ENCODE measurements at places on chromosomes 1 and 21.

GRCh38 chr1:162303004-162303344 is 73.7 kb downstream of the SPATA46 start:
- DNase-seq, result no peak

DNA sequence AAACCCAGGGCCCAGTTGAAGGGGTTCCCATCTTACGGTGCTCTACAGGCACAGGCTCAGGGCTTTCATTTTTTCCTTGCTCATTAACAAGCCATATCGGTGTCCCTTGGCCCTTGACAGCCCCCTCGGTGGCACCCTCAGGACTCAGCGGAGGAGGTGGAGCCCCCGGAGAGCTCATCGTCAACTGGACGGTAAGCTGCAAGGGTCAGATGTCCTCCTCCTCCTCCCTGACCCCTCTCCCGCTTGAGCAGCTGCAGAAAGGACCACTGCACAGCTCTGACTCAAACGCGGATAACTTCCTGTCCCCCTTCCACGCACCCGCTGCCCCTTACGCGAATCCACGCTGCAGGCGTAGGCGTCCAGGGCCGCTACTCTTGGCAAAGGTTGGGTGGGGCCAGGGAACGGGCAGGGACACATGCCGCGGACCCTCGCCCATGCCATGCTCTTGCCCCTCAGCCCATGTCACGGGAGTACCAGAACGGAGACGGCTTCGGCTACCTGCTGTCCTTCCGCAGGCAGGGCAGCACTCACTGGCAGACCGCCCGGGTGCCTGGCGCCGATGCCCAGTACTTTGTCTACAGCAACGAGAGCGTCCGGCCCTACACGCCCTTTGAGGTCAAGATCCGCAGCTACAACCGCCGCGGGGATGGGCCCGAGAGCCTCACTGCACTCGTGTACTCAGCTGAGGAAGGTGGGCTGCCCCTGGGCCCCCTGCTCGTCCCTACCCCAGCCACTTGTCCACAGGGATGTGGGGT is 14.7 kb downstream of the TMEM81 start:
- DNase-seq, result no peak

DNA sequence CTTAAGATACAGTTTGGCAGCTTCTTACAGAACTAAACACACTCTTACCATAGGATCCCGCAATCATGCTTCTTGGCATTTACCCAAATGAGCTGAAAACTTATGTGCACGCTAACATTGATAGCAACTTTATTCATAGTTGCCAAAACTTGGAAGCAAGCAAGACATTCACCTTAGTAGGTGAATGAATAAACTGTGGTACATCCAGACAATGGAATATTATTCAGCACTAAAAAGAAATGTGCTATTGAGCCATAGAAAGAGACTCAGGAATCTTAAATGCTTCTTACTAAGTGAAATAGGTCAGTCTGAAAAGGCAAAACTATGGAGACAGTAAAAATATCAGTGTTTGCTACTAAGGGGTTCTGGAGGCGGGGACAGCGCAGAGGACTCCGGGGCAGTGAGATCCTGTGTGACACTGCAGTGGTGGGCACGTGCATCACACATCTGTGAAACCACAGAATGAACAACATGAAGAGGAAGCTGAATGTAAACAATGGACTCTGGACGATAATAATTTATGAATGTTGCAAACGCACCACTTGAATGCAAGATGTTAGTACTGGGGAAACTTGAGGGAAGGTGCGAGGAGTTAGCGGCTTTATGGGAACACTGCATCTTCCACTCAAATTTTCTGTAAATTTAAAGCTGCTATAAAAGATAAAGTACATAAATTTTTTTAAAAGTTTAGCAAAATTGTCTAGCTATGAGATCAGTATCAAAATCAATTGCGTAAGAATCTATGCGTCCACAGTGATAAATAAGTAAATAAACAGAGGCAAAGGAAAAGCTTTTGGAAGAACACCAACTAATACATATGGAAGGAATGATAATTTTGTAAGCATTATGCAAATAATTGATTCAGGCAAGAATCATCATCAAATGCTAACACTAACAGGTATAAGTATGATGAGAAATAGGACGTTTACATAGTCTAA is 15.4 kb upstream of the SPATC1L start:
- no peak for DNase-seq

DNA sequence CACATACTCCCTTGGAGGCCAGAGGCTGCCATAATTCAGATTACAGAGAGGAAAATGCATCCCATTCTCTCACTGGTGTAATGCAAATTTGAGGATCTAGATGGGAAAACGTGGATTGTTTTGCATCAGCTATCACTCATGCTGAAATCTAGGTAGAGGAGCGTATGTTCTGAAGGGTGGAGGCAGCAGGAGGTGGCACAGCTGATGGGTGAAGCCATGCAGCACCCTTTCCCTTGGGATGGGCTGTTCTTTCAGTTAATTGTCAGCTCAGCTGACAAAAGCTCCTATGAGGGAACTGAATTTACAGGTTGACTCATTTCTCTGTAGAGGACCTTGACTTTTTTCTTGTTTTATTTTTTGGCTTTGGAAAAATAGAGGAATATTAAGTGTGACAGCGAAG is 41.8 kb downstream of the CAMTA1 start:
- DNase-seq, result no peak

DNA sequence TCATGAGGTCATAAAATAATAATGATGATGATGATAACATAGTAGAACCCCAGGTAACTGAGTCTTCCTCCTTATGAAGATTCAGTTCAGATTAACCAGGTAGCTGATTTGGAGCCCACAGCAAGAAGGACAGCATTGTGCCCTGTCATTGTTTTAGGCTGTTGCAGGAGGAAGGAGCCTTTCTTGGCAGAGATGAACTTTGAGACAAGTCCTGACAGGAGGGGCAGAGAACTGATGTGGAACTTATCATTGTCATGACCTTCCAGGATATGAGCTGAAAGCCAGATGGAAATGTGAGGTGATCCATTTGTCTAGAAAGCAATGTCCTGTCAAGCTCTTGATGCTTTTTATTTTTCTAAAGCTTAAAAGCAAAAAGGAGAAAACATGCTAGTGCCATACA is 132.6 kb upstream of the COA6 start:
- no peak for DNase-seq

- no peak for DNase-seq
Observed at GRCh38 chr1:154837672-154838171, 32.4 kb downstream of the KCNN3 start.

- DNase-seq, result no peak
Observed at GRCh38 chr1:158506369-158506987, 34.5 kb downstream of the OR10R2 start.

DNA sequence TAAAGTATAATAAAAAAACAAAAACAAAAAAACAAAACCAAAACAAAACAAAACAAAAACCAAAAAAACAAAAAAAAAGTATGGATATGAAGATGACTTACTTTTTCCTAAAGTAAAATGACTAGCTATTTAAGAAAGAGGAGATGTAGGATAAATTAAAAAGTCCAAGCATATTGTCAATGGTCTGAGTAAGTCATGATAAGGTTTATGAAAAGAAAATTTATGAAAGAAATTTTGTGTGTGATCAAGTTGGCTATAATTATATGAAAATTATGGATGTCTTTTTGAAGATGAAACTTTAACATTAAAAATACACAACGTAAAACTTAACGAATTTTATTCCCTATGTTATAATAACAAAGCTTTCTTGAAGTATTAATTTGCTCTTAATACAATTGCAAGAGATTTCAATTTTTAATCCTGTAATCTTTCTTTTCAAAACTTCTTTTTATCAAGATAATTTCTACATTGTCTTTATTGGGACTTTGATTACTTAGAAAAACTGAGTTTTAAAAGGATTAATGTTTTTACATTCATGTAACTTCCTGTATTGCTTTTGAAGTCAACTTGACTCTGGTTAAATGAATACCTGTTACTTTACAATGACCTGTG is 200.9 kb upstream of the IVNS1ABP start:
- DNase-seq, result no peak

GRCh38 chr21:33036430-33037162 is 10.9 kb downstream of the OLIG2 start:
- no peak for DNase-seq

GRCh38 chr1:6342056-6342455 is 51.5 kb downstream of the ACOT7 start:
- no peak for DNase-seq

DNA sequence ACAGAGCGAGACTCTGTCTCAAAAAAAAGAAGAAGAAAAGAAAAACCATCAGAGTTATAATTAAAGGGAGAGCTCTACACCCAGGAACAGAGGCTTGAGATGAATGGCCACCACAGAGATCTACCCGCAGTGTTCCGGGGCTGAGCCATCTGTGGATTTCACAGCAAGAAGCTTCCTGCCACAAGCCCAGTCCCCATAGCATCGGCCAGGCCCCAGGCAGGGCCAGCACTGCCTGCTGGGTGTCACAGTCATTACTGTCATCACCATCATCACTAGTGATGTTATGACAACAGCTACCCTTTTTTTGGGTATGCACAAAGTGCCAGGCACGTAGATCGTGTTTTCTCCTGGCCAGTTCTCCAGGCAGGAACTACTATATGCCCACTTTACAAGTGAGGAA is 111.6 kb upstream of the VAMP3 start:
- DNase-seq, result no peak

GRCh38 chr1:155904261-155904660 is 6.9 kb downstream of the RIT1 start:
- DNase-seq, result no peak
